T-helper 17 cell (primary cell): ENCODE measurements at places on chromosomes 4 and X. TPM values are rescaled to one million over a fixed set of nuclear protein-coding genes. Genes with fewer than 3 reads are reported as not detected.

PAGE5 gene
- total RNA-seq = 0.60 TPM

GRCh38 chr4:184061582-184061981, 156.1 kb downstream of the ENPP6 start:
- H3K27me3 ChIP-seq = peaks cover 29% of the 10 kb centered on the region
- no peak overlapping the region for H3K27ac ChIP-seq
- no peaks in the 10 kb centered on the region for H3K4me1 ChIP-seq

- no peak overlapping the region for H3K4me3 ChIP-seq
- H3K36me3 ChIP-seq = no peaks in the 10 kb centered on the region
- DNase-seq = no peak
- peaks cover 57% of the 10 kb centered on the region for H3K27me3 ChIP-seq
- no peak overlapping the region for H3K27ac ChIP-seq
- H3K4me1 ChIP-seq = peaks cover 4% of the 10 kb centered on the region
Measured at GRCh38 chr4:41218703-41219102, 4.4 kb upstream of the APBB2 start.

DNA sequence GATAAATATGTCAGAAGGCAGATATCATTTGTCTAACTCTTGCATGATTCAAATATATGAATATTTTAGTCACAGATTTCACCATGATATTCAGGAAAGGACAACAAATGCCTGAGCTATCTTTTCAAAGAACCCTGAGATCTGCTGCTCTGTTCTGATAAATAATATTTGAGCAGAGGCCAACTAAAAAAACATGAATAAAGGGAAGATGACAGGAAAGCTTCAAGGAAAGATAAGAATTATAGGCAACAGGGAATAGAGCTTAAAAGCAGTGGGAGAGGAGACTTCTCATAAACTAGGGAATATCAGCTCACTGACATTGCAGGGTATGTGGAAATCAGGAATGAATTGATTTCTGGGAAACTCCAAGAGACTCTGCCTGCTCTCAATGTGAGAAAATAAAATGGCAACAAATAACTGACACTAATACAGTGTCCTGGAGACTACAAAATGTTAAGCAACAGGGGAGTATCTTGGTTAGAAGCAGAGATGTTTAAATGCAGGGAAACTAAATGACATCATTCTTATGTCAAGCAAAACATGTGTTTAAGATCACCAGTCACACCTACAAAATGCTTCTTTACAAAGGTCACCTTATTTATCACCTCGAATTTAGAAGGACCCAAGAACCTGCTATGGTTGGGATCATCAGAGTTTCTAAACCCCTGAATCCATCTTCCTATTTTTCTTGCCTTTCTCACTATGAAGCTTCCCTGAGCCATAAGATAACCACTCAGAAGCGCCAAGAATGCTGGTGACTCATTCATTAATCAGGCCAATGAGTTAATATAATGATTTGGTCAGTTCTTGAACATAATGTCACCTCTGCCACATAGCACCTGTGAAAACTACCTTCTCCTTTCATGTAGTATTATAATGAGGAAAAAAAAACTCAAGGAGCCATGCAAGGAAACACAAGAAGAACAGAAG, 78.1 kb downstream of the NDST3 start:
- H3K4me3 ChIP-seq = no peak overlapping the region
- H3K27me3 ChIP-seq = no peaks in the 10 kb centered on the region
- H3K27ac ChIP-seq = no peak overlapping the region
- no peak for DNase-seq

CLNK gene
- total RNA-seq = 0.39 TPM

- no peak for DNase-seq
- no peaks in the 10 kb centered on the region for H3K36me3 ChIP-seq
- H3K27ac ChIP-seq = no peak overlapping the region
- H3K4me3 ChIP-seq = no peak overlapping the region
Measured at GRCh38 chr4:81257816-81258215, 42.8 kb upstream of the PRKG2 start.
